ENCODE measurements at places on chromosomes 3 and 15.

DNA sequence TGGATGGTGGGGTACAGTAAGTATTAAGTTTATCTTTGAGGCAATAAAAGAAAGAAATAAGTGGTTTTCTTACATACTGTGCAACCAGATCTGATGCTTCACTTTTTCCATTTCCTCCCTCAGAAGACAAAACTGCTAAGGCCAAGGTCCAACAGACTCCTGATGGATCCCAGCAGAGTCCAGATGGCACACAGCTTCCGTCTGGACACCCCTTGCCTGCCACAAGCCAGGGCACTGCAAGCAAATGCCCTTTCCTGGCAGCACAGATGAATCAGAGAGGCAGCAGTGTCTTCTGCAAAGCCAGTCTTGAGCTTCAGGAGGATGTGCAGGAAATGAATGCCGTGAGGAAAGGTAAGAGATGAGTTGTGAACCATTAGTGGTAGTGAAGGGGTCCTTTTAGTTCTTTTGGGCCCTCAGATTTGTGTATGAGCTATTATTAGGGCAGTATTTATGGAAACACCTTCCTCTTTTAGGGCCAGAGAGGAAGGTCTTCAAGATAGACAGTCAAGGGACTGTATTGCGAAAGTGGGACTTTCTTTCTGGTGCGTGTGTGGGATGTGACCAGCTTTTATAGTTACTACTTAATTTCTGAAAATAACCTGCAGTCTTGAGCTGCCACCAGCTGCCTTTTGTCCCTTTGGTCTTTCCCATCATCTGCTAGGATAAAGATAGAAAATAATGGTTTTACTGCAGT is 4.6 kb downstream of the ALAS1 start:
- no peak for DNase-seq

GRCh38 chr3:29534006-29534405 is 253.1 kb downstream of the RBMS3 start:
- no peak for DNase-seq

- no peak for DNase-seq
Measured at GRCh38 chr3:53083949-53084309, 38.1 kb upstream of the SFMBT1 start.

DNA sequence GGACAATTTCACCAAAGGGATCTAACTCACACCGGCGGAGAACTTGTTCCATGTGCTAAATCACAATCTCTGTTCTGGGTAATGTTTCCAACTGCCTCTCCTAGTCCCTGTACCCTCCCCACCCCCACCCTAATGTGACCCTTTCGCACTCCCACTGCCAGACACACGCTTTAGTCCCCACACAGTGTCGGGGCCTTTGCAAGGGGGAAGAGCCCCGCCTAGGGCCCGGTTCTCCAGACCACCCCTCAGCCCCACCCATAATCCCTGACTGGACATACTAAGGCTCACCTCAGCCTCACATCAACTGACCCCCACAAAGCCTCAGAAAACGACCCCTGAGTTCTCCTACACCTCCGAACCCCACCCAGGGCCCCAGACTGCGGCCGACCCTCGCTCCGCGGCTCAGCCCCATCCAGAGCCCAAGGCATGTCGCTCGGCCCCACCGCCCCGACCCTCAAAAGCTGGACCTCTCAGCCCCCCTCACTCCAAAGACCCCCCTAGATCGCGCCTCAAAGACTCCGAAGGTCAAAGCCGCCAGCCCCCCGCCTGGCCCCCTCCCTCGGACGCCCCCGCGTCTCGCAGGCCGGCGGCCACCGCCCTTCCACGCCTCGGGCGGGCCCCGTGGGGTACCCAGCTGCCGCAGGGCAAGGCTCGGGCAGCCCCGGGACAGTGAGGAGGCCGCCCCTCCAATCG is 72.0 kb upstream of the MAP4 start:
- no peak for DNase-seq

- DNase-seq, result no peak
Measured at GRCh38 chr3:179309225-179310078, 13.4 kb upstream of the ZNF639 start.

- DNase-seq, result no peak
Measured at GRCh38 chr3:40940651-40941050, 258.7 kb upstream of the CTNNB1 start.

GRCh38 chr15:35944945-35945585 is 399.1 kb upstream of the DPH6 start:
- no peak for DNase-seq

DNA sequence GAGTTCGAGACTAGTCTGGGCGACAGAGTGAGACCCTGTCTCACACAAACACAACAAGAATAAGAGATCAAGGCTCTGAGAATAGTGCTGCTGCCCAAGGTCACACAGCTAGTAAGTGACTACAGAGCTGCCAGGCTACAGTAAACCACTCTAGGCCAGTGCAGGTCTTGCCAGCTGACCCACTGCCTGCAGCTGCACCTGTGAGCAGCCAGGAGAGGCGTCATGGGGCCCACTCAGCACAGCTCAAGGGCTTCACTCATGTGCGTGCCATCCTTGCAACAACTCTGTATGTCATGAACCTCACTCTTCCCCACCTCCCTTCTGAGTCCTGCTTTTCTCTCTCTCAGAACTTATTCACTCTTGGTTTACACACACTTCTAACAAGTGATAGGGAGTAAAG is 176.7 kb downstream of the SMAD6 start:
- no peak for DNase-seq

GRCh38 chr3:126983276-126983652 is 349 bp downstream of the PLXNA1 start:
- DNase-seq, result no peak

DNA sequence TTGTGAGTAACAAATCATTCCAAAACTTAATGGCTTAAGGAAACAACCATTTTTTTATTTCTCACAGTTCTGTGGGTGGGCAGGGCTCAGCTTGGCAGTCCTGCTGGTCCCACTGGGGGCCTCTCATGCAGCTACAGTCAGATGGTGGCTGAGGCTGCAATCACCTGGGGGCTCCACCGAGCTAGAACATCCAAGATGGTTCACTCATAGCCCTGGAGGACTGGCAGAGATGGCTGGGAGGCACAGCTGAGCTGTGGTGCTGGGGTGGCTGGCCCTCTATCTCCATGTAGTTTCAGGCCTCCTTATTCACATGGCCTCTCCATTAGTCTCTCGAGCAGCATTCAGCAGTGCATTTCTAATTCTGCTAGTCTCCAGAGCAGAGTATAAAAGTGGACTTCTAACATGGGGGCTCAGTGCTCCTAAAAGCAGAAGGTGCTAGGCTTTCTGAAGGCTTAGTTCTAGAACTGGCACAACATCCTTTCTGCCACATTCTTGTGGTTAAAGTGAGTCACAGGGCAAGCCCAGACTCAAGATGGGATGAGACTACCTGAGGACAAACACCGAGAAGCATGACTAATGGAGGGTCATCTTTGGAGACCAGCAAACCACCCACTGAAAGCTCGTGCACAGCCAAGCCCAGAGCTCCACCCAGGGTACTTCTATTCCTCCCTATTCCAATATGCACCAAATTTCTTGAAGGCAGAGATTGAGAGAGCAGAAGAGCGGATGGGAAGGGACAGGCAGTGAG is 6.3 kb downstream of the CAV3 start:
- no peak for DNase-seq

GRCh38 chr3:113329757-113330156 is 111.5 kb downstream of the CFAP44 start:
- DNase-seq, result no peak

- no peak for DNase-seq
Measured at GRCh38 chr3:155131104-155131503, 51.0 kb downstream of the MME start.
